Fibroblast of skin of right biceps (primary cell): ENCODE measurements at places on chromosomes 5 and 9.

GRCh38 chr5:167653645-167654106 lies 637.8 kb upstream of the WWC1 start:
- DNase-seq = peak; percentile 51

DNA sequence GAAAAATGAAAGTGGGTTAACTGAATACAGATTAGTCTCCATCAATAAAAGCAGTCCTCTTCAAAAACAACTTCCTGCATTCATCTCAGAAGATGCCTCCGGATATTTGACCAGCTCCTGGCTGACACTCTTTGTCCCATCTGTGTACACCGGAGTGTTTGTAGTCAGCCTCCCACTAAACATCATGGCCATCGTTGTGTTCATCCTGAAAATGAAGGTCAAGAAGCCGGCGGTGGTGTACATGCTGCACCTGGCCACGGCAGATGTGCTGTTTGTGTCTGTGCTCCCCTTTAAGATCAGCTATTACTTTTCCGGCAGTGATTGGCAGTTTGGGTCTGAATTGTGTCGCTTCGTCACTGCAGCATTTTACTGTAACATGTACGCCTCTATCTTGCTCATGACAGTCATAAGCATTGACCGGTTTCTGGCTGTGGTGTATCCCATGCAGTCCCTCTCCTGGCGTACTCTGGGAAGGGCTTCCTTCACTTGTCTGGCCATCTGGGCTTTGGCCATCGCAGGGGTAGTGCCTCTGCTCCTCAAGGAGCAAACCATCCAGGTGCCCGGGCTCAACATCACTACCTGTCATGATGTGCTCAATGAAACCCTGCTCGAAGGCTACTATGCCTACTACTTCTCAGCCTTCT lies 16.6 kb downstream of the F2R start:
- DNase-seq = no peak

DNA sequence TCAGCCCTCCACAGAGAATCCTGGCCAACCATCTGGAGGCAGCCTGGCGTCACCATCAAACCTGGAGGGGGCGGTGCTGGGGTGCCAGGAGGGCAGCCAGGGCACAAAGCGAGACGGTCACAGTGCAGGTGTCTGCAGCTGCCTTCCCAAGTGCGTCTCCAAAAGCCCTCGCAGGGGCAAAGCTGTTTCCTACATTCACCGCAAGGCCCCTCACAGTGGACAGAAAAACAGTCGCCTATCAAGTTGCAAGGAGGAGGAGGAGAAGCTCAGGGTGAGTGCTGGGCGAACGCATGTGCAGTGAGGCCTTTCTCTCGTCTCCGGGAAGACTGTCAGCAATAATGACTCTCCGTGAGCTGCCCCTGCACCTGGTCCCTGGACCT lies 18.0 kb upstream of the LHX3 start:
- DNase-seq = no peak

DNA sequence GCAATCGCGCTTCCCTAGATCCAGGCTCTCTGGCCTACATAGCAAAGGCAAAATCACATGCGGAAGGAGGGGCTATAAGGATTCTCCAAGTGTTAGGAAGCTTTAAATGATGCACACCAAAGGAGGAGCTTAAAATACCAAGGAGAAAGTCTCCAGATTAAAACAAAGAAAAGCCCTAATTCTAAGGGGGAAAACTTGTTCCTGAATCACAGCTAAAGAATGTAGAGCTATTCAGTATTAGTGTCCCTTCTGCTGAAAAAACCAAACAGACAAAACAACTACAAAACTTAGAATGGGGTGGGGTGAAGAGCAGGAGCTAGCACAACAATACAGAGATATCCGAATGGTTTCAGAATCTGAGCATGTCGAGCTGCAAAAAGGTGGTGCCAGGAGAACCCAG lies 213.7 kb downstream of the DCP2 start:
- peak; percentile 59 for DNase-seq

- DNase-seq = peak; percentile 64
Measured at GRCh38 chr9:109171926-109172325, 4.9 kb upstream of the FRRS1L start.

DNA sequence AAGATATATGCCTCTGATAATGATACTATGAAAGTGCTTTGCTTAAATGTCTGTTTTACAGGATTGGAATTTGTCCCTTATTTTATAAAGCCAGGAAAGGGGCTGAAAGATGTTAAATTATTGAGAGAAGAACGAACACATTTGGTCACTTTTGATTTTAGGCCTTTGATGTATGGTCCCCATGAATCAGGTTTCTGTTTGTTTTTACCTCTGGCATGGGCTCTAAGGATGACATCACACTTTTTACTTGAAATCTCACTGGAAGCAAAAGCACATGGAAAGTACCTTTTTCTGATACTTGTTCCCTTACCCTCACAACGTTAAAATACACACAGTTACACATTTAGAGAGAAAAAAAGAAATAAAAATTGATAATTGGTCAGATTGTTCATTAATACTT lies 6.9 kb downstream of the OTULIN start:
- no peak for DNase-seq

DNA sequence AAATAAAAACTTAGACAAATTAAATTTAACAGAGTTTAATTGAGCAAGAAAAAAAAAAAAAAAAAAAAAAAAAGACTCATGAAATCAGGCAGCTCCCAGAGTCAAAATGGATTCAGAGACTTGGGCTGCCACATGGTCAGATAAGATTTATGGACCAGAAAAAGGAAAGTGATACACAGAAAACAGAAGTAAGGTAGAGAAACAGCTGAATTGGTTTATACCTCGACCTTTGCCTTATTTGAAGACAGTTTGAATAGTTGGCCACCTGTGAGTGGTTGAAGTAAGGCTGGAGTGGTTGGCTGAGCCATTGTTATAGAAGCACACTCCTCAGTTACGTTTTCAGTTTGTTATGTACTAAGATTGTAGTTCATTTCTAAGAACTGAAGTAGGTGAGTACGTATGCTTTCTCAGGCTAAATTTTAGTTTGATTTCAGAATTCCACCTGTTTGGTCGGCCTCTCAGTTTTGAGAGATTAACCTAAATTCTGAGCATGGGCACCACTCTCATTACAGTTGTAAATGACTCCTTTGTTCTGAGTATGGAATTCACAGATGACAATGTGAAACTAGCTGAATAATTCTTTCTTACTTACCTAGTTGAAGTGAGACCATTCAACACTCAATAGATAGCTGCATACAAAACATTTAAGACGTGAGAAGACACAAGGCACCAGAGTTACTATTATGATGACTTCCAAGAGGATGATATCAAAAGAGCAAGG lies 149.0 kb downstream of the AOPEP start:
- no peak for DNase-seq

GRCh38 chr5:141841378-141842180 lies 36.6 kb downstream of the PCDH1 start:
- DNase-seq = no peak

GRCh38 chr5:77423022-77423750 lies 68.9 kb downstream of the WDR41 start:
- DNase-seq = peak; percentile 65
